T-cell (primary cell): ENCODE measurements at places on chromosomes 2 and 18.

- no peak for DNase-seq
These were observed 17.3 kb downstream of the TWIST2 start for GRCh38 chr2:238865015-238865719.

DNA sequence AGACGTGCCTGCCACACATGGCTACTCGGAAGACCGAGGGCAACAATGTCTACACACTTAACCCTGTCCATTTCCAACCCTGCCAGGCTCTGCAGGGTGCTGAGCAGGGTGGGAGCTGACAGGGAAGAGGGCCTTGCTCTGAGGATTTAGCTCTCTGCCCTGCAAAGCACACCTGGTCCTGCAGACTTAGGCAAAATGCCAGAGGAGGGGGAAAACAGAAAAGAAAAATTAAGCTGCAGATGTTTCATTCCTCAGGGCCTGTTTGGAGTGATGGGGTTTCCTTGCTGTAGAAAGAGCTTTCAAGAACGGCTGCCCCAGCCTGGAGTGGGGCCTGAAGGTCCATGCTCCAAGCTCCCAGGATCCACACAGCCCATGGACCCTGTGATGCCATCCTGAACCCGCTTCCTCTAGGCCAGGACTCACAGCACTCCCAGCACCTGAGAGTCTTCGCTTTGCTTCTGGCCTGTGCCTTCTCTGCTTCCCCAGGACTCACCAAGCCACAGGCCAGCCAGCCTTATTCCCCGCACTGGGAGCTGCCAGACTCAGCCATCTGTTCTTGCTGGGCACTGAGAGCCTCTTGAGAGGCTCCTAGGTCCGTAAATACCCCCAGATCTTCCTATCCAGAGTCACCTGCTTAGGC is 9.1 kb upstream of the TEX51 start:
- no peak for DNase-seq

DNA sequence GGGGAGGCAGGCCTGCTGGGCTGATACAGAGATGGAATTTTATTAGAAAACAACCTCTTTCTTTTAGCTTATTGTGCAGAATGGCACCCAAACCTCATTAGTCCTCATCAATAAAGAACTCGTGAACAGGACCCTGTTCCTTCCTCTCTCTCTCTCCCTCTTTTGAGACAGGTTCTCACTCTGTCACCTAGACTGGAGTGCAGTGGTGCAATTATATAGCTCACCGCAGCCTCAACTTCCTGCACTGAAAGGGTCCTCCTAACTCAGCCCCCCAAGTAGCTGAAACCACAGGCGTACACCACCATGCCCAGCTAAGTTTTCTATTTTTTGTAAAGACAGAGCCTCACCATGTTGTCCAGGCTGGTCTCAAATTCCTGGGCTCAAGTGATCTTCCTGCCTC is 21.7 kb upstream of the AP1S3 start:
- DNase-seq = no peak

DNA sequence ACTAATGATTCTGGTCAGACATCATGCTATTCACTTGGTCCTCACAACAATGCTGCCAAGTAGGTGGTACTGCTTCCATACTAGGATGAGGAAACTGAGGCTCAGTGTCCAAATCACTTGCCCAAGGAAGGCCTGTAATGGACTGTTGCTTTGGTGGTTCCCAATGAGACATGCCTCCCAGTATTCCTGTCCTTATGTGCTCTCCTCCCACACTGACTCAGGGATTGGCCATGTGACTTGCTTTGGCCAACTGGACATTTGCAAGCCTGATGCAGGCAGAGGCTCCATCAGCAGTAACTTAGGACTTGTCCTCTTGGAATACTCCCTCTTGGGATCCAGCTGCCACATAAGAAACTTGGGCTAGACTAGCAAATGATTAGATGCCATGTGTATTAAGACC is 3.0 kb downstream of the FBXO41 start:
- no peak for DNase-seq

DNA sequence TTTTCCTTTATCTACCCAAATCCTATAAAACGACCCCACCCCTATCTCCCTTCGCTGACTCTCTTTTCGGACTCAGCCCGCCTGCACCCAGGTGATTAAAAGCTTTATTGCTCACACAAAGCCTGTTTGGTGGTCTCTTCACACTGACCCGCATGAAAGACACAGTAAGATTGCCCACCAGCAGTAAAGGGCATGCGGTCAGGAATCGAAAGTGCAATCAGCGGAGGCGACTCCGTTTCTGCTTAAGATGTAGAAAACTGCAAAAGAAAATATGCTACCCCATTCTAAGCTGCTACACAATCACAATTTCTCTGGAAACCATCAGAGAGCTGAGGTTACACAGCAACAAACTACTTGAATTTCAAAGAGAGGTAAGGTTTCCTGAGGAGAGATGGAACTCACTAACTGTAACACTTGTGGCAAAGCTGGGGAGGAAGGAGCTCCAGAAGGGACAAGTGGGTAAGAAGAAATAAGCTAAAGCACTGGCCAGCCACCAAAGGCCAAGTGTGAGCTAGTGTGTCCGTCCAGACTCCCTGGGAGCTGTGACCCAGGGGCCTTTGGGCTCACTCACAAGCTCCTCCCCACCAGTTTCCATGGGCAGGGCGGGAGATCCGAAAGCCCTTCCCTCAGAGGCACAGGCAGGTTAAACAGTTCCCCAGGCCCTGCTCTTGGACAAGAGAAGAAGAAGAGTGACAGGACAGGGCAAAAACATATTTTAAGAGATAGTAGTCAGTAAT is 72.8 kb upstream of the TGFA start:
- no peak for DNase-seq

- DNase-seq = no peak
These were observed 31.6 kb upstream of the ID2 start for GRCh38 chr2:8650256-8650655.

DNA sequence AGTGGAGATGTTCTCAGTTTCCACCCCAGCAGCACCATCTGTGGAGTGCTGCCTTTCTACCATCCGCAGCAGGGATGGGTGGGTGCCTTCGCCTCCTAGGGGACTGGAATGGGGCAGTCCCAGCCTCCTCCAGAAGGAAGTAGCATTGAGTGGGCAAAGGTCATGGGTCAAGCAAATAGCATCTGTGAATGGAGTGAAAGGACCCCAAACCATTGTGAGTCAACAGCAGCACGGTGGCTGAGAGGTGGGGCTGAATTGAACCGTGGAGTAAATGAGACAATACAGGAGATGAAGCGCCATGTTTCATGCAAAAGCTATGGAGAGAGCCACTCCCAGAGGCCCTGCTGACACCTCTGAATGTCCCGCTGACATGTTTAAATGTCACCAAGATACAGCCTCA is 9.7 kb downstream of the GPR55 start:
- DNase-seq = no peak

DNA sequence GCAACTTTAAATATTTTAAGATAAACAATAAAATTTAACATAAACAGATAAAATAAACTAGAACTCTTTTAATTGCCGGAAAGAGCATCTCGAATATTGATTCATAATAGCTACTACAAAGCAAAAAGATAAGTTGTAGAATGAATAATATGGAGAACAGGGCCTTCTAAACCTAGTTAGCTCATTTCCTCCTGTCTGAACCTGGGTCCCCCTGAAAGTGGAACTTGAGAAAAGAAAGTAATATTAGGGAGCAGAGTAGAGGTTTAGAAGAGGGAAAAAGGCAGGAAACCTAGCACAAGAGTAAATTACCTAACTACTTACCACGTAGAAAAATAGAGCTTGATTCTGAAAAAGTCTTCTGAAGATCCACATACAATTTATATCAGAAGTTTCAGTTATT is 80.7 kb upstream of the NETO1 start:
- no peak for DNase-seq

GRCh38 chr2:192206399-192206798 is 11.7 kb upstream of the TMEFF2 start:
- no peak for DNase-seq

DNA sequence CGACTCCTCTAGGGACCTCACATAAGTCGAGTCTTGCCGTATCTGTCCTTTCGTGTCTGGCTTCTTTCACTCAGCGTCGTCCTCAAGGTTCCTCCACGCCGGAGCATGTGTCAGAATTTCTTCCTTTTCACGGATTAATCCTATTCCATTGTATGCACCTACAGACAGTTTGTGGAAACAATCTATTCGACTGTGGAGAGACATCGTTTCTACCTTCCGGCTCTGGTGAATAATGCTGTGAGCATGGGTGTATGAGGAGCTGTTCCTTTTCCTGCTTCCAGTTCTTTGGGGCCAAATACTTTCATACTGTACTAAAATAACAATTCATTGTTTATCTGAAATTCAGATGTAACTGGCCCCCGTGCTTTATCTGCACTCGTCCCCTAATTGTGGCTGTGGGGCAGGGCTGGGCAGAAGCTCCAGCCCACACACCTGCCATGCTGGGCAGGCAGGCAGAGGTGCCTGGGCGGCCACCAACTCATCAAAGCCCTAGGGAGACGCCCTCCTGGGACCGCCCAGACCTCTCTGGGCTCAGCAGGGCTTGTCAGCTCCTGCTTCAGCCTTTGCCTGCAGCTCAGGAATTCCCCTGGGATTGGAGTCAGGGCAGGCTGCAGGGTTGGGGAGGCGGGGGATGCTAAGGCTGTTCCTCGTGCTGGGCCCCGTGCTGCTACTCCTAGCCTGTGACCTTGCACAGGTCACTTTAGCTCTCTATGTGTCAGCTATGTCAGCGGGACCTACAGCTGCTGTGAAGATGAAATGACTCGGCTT is 14.5 kb downstream of the GPC1 start:
- DNase-seq = no peak

DNA sequence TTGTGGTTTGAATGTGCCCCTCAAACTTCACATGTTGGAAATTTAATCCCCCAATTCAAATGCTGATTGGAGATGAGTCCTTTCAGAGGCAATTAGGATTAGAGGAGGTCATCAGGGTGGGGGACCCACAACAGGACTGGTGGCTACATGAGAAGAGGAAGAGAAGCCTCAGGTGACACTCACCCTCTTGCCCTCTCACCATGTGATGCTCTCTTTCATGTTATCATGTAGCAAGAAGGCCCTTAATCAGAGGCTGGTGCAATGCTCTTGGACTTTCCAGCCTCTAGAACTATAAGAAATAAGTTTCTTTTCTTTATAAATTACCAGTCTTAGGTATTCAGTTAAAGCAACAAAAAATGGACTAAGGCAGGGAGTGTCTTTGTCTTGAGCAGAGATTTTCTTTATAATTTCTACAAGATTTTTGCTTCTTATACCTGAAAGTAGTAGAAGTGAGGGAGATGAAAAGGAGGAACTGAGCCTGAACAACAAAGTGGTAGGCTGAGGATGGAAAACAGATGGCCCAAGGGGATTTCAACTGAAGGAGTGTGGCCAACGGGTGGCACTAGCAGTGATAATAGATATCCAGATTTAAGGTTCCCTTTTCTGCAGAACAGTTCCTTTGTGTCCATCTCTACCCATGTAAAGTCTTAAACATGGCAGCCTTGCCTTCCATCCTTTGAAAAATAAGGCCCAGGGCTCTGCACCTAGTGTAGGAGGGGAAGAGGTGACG is 49.2 kb upstream of the TGIF1 start:
- DNase-seq = no peak

DNA sequence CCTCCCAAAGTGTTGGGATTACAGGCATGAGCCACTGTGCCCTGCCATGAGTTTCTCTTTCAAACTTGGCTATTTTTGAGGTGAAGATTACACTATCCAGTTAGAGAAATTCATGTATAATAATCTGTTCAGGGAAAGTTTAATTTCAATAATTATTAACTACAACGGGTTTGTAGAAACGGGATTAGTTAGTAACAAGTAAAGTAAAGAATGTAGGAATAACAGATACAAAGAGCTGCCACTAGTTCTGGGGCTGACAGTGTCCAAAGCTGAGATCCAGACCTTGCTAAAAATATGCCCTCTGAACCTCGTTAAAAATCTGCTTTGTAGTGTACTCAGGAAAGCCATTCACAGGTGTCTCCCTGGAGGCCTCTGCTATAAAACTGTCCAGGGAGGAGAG is 16.9 kb downstream of the SFTPB start:
- no peak for DNase-seq

- DNase-seq = no peak
These were observed 596.4 kb downstream of the FBXO15 start for GRCh38 chr18:73551211-73551610.

DNA sequence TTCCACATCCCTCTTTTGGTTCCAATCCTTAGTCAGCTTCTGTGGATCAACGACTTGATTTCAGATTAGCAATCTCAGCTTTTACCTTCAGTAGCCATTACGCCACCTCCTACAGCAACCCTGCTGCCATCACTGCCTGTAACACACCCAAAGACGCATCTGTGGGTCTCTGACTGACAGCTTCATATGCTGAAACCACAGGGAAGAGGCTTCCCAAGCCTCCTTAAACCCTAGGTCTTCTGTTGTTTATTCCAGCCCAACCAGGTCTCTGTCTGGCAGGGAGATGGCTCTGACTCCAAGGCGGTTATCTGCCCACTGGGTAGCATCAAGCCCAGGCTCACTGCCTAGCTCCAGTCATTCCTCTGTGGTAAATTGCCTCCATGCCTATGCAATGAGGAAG is 28.6 kb upstream of the TRIB2 start:
- no peak for DNase-seq

DNA sequence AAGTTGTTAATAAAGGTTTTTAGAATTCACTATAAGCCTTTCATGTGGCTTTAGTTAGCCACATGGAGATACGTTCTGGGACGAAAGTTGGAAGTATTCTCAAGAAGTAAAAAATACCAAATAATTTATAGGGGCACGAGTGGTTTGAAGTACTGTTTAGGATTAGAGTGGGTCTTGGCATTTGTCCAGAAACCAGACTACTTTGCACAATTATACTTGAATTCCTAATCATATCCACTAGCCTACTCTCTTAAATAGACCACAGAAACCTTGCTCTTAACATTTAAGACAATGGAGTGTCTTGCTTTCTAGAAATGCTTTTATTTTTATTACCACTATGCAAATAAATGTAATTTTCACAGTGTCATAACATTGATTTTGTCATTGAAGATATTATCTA is 44.6 kb downstream of the UBE2E3 start:
- DNase-seq = no peak

DNA sequence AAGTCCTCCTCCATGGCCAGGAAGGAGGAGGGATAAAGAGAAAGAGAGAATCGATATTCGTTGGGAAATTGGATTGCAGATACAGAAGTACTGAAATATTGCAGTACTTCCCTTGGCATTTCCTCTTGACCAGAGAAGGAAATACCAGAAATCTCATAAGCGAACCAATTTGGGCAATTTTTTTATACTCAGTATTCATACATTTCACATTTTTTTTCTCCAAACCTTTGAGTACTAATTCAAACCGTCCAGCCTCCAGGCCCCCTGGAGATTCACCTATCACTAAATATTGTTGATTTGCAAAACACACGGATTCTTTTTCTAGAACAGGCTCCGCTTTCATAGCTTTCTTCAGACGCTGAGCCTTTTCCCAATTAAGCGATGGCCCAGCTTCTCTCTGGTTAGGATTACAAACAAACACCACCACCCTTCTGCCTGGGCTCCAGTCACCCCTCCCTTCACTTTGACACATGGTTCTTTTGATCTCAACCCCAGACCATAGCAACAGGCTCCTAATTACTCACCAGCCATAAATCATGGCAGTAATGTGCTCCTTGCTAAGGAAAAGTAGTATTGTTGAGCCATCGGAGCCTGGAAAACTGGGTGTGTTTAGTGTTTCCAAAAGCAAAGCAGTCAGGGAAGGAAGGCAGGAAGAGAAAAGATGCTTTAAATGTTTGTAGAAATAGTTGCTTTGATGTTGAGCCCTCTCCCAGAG is 138.4 kb upstream of the CCDC68 start:
- DNase-seq = no peak

- DNase-seq = no peak
These were observed 178.1 kb downstream of the NCKAP5 start for GRCh38 chr2:133390156-133390555.

GRCh38 chr2:20106746-20107145 is 55.3 kb upstream of the LAPTM4A start:
- DNase-seq = no peak
